Hematopoietic multipotent progenitor cell treated with erythropoietin and hydrocortisone succinate and interleukin-3 and kit ligand, for 17 days (in vitro differentiated cells): ENCODE measurements at places on chromosomes 13 and 19.

DNA sequence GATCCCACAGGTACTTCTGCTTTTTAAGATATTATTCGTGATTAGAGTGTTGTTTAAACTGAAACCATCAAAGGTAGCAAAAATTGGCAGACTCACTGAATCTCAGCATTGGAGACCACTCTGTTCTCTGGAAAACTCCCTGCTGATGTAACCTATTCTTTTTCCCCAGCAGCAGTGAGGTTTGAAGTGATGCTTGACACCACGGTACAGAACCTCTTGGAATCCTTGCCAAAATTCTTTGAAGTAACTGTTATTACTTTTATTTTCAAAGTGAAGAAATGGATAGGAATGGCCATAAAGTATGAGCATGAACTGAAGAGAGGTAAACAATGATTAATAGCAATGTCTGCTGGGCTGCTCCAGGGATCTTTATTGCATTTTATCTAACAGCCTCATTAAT, 66.4 kb upstream of the KL start:
- DNase-seq, result no peak

GRCh38 chr13:113947311-113948033, 26.4 kb downstream of the C13orf46 start:
- no peak for DNase-seq

DNA sequence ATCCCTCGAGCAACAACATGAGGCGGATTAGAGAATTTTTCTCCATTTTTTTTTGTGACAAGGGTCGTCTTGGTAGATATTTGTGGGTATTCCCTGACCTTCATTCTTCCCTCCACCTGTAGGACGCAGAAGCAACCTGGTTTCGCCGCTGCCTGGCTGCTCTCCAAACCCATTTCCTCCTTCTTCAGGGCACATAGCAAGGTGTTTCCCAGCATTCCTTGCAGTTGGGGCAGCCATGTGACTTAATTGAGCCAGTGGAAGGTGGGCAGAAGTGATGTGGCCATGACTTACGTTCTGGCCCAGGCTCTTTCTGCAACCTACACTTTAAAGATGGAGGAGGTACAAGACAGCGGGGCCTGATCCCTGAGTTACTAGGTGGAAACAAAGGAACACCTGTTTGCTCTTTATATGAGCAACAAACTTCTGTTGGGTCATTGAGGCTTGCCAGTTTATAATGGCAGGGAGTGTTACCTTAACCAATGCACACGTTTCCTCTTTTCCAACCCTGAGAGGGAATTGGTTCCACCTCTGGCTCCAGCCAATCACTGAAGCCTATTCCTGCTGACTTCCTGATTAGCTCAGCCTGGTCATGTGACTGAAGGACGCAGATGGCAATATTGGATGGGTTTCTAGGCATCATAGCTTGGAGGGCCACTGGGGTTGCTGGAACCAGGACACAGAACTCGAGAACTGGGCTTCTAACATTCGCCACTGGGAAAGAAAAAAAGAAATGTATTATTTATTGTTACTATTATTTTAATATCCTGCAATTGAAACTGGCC, 30.8 kb upstream of the ZNRF4 start:
- DNase-seq, result no peak

DNA sequence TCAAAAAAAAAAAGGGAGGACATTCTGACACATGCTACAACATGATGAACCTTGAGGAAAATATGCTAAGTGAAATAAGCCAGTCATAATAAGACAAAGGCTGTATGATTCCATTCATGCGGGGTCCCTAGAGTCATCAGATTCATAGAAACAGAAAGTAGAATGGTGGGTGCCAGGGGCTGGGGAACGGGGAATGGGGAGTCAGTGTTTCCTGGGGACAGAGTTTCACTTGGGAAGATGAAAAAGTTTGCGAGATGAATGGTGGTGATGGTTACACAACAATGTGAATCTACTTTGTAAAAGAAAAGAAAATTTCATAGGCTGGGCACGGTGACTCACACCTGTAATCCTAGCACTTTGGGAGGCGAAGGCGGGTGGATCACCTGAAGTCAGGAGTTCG, 6.1 kb upstream of the CLEC4G start:
- DNase-seq, result no peak

DNA sequence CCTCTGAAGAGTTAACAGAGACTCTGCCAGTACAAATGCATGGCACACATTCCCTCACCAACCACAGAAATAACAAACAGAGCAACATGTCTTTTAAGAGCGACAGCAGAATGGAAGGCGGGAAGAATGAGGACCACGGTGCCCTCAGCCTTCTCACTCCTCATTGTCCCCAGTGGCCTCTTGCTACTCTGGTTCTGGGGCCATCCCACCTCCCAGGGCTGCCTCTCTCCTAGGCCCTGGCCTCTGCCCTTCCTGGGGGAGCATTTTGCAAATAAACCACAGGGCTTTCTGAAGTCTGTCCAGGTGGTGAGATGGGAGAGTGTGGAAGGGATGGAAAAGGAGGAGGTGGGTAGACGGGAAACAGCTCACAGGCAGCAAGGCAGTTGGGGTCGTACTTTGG, 28.3 kb downstream of the CYP2B6 start:
- no peak for DNase-seq

DNA sequence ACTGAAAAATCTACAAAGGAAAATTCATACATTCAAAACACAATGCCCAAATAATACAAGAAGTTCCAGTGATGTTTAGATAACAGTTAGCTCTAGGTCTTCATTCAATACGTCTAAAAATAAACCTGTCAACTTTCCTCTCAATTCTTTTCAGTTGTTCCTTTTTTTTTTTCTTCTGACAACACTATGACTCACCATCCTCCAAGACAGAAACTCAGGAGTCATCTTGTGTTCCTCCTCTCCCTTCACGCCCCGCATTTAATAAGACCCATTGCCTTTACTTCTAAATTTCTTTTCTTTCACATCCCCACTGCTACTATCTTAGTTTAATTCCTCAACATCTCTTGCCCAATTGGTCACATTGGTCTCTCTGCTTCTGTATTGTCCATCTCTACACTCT, 759.9 kb downstream of the GPC5 start:
- DNase-seq, result no peak

GRCh38 chr13:90717451-90717936, 630.0 kb upstream of the MIR17HG start:
- no peak for DNase-seq

- no peak for DNase-seq
Measured at GRCh38 chr13:60655256-60655655, 258.2 kb downstream of the TDRD3 start.

DNA sequence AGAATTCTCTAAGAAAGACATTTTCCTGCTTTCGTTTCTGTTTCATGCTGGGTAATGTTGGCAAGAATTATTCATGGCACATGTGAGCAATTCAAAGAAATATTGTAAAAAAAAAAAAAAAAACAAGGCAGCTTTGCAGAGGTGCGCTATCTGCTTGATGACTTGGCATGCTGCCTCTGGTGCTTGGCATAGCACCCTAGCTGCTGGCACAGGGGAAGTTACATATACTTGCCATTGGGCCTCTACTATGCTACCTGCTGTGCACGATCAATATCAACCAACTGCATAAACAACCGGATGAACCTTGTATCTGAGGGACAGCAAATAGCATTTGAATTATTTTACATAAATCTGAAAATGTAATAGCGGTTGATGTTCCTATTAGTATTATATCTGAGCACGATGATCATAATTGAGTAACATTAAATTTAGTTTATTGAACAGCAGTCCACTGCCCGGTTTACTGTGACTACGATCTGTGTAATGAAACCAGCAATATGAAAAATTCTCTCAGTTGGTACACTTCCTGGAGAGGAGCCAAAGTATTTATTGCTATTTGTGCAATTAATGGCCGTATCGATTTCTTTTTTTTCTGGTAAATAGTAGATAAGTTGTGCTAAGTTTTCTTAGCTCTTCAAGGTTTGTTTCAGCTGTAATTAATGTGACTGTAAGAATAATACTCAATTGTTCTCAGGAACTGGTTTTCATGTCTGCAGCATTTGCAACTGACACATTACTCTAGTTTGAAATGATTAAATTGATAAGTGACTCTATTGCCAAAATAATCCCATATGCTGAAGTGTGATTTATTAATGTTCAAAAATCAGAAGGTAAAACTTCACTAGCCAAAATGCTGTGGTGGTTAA, 717.3 kb downstream of the DACH1 start:
- no peak for DNase-seq

DNA sequence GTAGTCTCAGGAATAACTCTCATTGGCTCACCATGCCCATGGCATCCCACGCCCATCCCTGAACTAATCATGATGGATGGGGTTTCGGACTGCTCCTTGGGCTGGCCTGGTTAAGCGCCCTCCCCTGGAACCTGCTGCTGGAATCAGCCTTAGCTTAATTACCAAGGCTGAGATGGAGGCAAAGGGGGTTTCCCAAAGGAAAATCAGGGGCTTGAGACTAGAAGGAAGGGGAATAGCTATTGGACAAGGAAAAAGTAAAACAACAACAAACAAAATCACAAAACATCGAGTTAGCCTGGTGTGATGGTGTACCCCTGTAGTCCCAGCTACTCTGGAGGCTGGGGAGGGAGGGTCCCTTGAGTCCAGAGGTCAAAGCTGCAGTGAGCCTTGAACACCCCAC, 25.7 kb upstream of the SHKBP1 start:
- DNase-seq, result no peak
